ENCODE measurements at places on chromosomes 13 and 19.

DNA sequence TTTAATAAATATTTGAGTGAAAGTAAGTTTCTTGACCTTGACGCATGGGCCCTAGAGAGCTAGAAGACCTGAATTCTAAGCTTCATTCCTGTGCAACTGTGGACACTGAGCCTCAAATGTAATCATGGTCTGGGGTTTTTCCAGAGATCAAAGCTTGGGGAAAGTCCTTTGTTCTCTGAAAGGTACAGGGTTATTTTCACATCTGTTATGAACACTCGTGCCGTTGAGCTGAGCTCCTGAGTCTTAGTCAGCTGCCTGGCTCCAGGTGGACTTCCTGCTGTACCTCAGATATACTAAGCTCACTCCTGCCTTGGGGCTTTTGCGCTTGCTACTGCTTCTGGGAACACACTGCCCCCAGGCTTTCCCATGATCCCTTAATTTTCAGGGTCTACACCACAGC is 7.5 kb upstream of the ZBTB32 start:
- DNase-seq = peak; percentile 72

- DNase-seq = no peak
Observed at GRCh38 chr13:108734676-108735075, 105.3 kb downstream of the MYO16 start.

- DNase-seq = no peak
Observed at GRCh38 chr13:66689628-66690027, 540.5 kb downstream of the PCDH9 start.

DNA sequence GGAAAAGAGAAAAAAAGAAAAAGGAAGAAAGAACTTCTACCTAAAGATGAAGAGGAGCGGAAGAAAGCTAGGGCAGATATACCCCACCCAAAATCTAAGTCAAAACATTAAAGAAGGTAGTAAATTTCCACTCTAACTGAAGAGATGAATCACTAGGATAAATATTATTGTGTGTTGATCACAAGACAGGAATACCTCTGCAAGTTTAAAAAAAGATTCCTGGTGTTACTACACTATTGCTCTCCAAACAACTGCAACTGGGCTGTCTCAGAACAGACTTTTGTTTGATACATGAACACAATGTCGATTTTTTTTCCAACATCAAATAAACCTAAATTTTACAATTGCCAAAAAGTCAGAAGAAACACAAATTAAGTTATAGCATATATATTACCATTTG is 6.8 kb downstream of the HSPH1 start:
- no peak for DNase-seq

DNA sequence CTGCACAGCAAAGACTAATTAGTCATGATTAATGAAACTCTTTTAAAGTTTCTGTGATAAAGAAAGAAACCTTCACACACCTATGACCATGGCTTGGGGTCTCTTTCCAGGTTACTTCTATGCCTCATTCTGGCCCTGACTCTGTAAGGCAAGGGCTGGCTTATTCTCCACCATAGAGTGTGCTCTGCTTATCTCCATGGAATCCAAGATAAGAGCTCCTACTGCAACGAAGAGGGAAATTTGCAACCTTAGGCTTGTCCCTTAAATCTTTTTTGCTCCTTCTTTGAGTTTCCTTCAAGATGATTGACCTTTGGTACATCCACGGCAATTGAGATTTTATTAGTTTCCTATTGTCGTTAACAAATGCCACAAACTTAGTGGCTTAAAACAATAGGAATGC is 239.9 kb downstream of the SPRY2 start:
- no peak for DNase-seq

GRCh38 chr13:95087746-95088305 is 213.4 kb downstream of the ABCC4 start:
- no peak for DNase-seq

DNA sequence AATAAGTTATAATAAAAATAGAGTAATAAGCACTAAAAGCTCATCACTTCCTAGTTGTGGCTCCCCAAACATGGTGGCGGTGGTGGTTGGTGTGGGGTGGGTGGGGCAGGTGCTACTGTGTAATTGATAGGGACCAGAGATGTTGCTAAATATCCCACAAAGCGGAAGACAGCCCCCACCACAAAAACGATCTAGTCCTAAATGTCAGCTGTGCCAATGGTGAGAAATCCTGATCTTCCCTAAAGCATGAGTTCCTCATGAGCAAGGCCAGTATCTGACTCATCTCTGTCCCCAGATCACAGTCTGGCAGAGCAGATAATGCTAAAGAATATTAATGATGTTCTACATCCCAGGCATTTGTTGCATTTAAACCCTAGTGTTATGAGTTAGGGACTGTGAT is 1.9 kb upstream of the EDDM13 start:
- DNase-seq = no peak

DNA sequence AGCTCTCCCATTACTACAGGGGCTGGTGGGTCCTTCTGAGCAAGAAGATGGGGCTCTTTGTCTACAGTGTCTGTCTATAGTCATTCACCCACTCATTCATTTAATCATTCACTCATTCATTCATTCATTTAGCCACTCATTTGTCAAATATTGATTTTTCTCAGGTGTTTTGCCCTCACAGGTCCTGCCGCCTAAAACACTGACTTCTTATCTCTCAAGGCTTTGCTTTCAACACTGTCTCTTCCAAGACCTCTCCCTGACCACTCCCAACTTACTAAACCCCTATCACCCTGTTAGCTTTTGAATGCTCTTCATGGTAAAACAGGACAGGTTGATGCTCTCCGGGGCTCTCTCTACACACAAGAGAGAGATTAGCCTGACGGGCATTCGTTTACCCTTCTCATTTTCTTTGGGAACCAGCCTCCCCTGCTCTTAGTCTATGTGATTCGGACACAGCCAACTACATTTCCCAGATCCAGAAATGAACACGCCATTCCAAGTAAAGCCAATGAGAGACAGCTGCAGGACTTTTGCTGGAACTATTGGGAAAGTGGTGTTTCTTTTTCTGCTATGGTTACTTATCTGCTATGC is 22.7 kb downstream of the FAM187B start:
- DNase-seq = no peak

DNA sequence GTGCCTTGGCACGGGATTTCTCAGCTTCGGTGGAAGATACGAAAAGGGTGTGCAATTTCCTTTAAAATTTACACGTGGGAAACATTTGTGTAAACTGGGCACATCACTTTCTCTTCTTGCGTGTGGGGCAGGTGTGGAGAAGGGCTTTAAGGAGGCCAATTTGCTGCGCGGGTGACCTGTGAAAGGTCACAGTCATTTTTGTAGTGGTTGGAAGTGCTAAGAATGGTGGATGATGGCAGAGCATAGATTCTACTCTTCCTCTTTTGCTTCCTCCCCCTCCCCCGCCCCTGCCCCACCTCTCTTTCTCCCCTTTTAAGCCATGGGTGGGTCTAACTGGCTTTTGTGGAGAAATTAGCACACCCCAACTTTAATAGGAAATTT is 7.2 kb downstream of the SLITRK5 start:
- DNase-seq = peak; percentile 8

GRCh38 chr13:83223546-83223945 is 658.7 kb downstream of the SLITRK1 start:
- no peak for DNase-seq

DNA sequence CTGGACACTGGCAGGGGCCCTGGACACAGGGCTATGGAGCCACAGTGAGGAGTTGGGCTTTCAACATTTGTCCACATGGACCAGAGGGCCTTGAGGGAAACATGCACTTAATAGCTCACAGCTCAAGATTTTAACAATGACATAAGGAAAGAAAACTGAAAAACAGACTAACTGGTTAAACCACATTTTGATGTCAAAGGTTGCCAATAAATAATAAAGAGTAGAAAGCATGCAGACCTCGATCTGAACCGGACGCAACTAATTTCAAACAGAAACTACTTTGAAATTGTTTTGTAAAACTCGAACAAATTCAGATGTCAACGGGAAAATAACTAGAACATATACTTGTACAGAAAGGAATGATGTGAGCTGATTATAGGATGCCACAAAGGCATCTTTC is 15.5 kb upstream of the ZNF888 start:
- no peak for DNase-seq

GRCh38 chr19:45195764-45196163 is 17.2 kb downstream of the BLOC1S3 start:
- DNase-seq = no peak

DNA sequence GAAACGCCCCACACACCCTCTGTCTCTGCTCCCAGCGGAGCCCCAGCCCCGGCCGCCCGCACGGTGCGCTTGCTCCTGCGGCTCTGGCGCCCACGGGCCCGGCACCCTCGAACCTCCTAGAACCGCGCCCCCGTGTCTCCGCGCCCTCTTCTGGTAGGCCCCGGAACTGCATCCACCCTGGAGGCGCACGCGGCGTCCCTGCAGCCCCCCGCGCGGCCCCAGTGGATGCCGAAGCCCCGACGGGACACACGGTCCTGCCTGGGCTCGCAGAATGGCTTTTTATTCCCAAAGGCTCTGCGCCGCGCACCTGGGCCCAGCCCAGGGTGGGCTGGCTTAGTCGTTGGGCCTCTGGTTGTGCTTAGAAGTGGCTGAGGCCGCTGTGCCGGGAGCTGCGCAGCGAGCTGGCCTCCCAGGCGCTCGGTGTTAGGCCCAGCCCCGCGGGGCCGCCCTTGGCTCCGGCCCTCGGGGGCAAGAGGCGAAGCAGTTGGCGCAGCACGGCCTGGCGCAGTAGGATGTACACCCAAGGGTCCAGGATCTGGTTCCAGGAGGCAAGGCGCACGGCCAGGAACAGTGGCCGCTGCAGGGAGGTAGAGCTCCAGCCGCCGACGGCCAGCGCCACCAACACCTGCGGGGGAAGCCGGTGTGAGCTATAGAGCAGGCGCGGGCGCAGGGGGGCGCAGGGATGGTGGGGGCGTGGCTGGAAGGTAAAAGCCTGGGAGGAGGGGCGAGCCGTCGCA is 2.8 kb downstream of the PTGER1 start:
- DNase-seq = peak; percentile 96

DNA sequence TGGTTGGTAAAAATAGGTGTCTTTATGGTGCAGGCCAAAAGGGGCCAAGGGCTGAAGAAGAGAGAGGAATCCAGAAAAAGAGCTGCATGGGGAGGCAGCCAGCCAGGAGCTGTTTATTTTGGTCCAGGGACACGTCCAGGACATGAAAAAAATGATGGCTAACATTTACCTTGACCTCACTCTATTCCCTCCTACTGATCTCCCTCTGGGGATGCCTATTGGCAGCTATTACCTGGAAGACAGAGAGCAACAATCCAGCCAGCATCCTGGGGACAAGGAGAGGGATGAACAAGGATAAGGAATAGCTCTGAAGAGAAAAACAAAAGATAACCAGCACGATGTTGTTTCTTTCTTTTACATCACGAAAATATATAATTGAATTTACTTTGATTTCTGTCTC is 1599.6 kb downstream of the SLITRK5 start:
- DNase-seq = no peak

- DNase-seq = no peak
Observed at GRCh38 chr13:66958611-66959010, 271.5 kb downstream of the PCDH9 start.

- no peak for DNase-seq
Observed at GRCh38 chr13:48502601-48503319, 30.1 kb downstream of the RCBTB2 start.

- no peak for DNase-seq
Observed at GRCh38 chr13:23463661-23464060, 30.2 kb upstream of the SACS start.

DNA sequence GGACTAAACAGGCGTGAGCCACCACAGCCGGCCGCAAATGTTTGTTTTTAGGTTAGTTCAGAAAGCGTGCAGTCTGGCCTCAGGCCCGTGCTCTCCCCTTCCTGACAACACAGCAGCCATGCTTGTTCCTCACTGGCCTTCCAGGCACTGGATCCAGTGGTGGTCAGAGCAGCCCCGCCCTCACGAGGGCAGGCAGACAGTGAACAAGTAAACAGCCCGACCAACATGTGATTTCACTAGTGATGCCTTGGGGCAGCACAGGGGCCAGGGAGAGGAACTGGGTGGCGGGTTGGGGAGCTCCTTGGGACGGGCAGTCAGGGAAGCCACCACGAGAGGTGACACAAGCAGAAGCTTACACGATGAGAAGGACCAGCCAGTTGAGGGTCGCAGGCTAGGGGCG is 40.8 kb downstream of the CAPN12 start:
- DNase-seq = no peak

GRCh38 chr13:45662162-45662561 is 40.0 kb upstream of the CBY2 start:
- no peak for DNase-seq

- DNase-seq = no peak
Observed at GRCh38 chr19:13974073-13974472, 21.8 kb downstream of the DCAF15 start.

GRCh38 chr19:5809053-5809452 is 4.2 kb downstream of the NRTN start:
- no peak for DNase-seq

DNA sequence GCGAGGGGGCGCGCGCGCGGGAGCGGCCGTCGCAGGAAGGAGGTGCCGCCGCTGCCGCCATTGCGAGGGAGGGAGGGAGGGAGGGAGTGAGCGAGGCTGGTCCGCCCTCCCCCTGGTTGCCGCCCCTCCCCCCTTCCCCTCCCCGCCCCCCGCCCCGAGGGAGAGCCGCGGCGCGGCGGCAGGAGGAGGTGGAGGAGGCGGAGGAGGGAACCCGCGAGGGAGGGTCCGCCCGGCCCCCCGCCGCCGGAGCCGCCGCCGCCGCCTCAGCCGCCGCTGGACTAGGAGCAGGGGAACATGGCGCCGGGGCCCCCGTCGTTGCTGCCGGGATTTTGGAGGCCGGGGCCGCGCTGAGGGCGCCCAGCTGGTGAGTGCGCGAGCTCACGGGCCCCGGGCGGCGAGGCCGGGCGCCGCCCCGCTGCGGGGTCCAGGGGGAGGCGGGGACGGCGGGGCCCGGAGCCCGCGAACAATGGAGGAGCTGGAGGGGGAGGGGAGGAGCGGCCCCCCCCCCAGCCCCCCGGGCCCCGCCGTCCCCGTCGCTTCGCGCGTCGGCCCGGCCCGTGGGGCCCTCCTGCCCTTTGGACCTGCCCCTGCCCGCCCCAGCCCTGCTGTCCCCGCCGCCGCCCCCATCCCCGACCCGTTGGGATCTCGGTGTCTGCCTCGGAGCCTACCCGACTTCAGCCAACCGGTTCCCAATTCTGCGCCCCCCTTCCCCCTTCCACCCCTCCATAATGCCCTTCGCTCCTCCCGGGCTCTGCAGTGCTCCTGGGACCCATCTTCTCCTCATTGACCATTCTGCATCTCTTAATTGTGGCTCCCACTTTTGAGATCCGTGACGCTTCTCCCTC is at the start of gene ARHGAP35:
TSS of gene ARHGAP35 (plus strand) at position 152 of the 845 bp plus-strand sequence. CDS start 57,679 bp downstream, outside the sequence.
- DNase-seq = peak; percentile 97

DNA sequence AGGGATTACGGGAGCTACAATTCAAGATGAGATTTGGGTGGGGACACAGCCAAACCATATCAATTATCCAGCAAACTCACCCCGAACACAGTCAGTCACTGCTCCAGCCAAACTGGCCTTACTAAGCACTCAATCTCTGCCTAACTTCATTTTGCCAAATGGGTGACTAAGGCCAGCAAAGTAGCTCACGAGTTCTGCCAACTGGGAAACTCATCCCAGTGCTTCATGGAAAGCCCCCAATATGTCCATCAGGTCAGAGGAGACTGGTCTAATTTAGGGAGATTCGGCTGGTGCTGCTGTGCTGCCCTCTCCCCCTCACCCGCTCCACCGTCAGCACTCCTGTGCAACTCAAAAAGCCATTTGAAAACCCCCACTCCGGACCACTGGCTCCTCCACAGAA is 324.0 kb downstream of the FOXO1 start:
- DNase-seq = no peak

GRCh38 chr13:76293346-76293745 is 592.9 kb downstream of the KCTD12 start:
- DNase-seq = no peak

Measured in GM20000 (cell line).